ENCODE measurements at places on chromosomes 1 and 21.
A peak's percentile ranks its signal among the peaks of the same experiment; 100 is the strongest.

DNA sequence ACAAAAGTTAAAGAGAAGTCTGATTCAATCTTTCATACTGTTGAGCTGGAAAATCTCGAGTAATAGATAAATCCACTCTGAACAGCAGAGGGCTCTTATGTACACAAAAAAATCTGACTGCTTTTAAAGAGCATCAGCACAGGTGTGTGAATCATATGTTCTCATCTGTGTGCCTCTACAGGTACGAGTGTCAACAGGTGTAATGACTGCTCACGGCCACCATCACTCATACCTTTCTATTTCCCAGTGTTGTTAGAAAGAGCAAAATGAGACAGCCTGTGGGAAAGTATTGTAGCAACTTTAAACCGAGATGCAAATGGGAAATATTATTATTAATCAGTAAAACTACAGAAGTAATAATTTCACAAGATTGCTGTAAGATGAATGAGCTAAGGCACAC, 49.0 kb upstream of the SCAF4 start:
- no peak for DNase-seq

GRCh38 chr1:184456189-184456588, 69.4 kb downstream of the C1orf21 start:
- DNase-seq: no peak

DNA sequence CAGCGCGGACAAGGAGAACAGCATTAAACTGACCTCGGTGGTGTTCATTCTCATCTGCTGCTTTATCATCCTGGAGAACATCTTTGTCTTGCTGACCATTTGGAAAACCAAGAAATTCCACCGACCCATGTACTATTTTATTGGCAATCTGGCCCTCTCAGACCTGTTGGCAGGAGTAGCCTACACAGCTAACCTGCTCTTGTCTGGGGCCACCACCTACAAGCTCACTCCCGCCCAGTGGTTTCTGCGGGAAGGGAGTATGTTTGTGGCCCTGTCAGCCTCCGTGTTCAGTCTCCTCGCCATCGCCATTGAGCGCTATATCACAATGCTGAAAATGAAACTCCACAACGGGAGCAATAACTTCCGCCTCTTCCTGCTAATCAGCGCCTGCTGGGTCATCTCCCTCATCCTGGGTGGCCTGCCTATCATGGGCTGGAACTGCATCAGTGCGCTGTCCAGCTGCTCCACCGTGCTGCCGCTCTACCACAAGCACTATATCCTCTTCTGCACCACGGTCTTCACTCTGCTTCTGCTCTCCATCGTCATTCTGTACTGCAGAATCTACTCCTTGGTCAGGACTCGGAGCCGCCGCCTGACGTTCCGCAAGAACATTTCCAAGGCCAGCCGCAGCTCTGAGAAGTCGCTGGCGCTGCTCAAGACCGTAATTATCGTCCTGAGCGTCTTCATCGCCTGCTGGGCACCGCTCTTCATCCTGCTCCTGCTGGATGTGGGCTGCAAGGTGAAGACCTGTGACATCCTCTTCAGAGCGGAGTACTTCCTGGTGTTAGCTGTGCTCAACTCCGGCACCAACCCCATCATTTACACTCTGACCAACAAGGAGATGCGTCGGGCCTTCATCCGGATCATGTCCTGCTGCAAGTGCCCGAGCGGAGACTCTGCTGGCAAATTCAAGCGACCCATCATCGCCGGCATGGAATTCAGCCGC, 2.5 kb downstream of the S1PR1 start:
- peak; percentile 65 for DNase-seq

- DNase-seq: no peak
Observed at GRCh38 chr1:108691128-108691941, 775 bp upstream of the PRPF38B start.

- no peak for DNase-seq
Observed at GRCh38 chr1:203287898-203288297, 17.4 kb upstream of the BTG2 start.

GRCh38 chr21:17270229-17270628, 242.6 kb upstream of the CXADR start:
- DNase-seq: no peak

GRCh38 chr1:10639775-10640578, 156.5 kb downstream of the CASZ1 start:
- DNase-seq: no peak

DNA sequence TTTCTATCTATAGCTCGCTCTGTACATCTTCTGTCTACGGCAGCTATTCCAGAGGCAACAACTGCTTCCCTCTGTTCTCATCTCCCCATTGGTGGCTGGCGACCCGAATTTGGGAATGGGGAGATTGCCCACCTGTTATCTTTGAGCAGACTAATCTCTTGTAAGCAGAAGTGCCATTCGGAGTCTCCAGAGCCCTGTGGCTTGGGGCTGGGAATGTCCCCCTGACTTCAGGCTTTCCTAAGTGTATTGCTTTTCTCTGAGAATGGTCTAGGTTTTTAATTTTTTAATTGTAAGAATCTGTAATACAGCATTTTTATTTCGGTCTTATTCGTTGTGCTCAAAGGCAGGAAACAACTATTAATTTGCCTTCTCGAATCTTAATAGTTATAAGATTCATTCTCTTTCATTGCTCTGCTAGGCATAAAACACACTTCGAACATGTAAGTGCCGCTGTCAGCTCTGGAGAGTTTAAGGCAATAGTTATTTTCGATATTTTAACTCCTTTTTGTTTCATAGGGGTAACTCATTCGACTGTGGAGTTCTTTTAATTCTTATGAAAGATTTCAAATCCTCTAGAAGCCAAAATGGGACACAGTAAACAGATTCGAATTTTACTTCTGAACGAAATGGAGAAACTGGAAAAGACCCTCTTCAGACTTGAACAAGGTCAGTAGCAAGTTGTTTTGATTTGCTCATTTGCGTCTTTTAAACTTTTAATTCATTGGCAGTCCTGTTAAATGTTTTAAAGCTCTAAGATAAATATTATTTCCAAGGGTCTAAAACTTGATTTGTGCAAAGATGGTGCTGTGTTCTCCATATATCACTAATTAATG, 514 bp downstream of the AGL start:
- DNase-seq: no peak

Data from effector memory CD8-positive, alpha-beta T cell (primary cell).